ENCODE measurements at places on chromosomes 6 and 20.
A peak's percentile ranks its signal among the peaks of the same experiment; 100 is the strongest.

DNA sequence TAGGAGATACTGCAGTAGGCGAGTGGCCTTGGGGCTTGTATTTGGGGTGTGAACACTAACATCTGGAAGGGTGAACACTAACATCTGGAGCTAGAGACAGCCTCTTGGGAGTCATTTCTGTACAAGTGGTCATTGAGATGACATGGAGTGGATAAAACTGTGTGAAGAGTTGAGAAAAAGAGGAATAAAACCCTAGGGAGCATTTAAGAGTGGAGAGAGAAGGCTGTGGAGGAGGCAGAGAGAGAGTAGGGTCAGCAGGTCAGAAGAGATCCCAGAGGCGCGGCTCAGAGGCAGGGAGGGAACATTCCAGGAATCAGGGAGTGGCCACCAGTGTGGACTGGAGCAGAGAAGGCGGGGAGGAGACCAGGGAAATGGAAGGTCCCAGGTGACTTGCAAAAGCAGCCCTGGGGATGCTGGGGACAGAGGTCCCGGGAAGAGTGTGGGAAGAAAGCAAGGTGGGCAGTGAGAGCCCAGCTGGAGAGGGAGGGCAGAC is 202.0 kb upstream of the RNF24 start:
- no peak for DNase-seq

- DNase-seq: no peak
Observed at GRCh38 chr6:40391086-40391485, 196.1 kb downstream of the LRFN2 start.

- no peak for DNase-seq
Observed at GRCh38 chr6:39847221-39847620, 55.0 kb downstream of the DAAM2 start.

DNA sequence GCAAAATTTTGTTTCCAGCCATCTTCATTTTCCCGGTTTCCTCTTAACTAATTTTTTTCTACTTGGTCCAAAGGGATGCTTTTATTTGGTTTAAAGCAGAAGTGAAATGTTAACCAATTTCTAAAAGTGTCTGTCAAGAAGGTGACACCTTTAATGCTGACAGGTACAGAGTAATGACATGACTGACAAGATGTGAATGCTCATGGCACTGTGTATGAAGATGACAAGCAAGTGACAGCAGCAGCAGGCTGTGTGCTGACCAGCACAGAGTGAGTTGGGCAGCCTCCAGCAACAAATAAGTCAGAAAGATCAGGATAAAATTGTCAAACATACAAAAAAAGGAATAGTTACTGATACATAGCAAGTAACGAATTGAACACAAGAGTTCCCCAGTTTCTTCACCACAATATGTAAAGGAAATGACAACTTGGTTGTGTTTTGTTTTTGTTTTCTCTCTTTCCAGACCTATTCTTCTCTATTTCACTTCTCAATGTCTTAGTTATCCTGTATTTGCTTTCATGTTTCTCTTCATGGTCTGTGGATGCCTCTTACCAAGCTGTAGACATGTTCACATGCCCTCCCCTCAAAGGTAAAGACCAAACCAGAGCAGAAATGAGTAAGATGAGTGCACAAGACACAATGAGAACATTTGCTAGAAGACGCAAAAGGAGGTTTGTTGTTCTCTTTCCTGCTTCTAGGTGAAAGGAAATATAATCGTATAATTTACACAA is 174.9 kb downstream of the FRK start:
- no peak for DNase-seq

DNA sequence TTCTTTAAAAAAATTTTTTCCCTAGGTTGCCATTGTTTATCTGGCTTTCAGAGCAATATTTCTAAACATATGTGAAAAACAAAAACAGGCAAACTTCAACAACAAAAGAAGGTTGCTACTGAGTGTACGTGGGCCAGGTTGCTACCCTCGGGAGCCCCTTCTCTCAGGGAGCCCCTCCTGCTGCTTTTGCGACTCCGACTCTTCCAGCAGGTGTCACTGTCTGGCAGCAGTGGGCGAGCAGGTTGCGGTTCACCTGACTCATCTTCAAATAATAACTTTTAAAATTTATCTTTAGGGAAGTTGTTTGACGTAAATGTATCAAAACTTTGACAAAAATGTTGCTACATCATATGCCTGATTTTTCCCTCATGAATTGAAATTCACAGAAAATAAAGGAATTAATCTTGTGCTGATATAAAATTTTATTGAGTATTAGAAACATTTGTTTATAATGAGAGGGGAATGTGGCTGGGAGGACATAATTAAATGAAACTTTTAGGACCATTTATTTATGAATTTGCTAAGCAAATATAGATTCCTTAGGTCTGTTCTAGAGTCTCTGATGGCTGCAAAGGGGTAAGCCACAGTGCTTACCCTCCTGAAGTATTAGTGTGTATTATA is 138.8 kb downstream of the HIVEP1 start:
- DNase-seq: peak; percentile 28

DNA sequence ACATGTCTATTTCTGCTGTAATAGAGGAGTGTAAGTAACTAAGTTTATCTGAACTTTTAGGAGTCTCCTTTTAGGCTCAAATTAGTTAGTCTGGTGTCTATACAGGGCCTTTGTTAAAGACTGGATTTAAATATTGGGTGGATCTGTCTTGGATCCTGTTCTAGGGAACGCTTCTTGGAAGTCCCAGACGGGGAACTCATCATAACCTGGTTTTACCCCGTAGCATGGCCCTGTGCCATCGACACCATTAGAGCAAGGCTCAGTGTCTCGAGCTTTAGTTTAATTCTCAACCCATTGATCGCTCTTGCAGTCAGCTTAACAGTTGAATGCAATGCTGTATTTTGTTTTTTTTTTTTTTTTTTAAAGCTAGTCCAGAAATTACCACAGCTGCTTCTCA is 89.9 kb downstream of the CARMIL1 start:
- no peak for DNase-seq

- DNase-seq: no peak
Observed at GRCh38 chr6:51495096-51495495, 592.3 kb downstream of the PKHD1 start.

DNA sequence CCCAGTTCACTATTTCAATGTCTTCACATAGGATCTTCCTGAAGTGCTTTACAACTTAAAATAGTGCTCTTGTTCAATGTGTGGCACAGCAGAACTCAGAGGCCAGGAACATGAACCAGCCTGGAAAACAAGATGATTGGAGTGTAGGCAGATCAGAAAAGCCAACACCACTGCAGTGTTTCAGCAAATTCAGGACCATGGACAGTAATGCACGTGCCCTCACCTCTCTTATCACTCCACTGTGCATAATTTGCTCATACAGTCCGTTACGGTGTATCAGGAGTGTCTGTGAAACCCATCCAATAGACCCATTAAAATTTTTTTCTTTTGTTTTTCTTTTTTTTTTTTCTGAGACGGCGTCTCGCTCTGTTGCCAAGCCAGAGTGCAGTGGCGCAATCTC is 27.6 kb upstream of the HACE1 start:
- DNase-seq: no peak

DNA sequence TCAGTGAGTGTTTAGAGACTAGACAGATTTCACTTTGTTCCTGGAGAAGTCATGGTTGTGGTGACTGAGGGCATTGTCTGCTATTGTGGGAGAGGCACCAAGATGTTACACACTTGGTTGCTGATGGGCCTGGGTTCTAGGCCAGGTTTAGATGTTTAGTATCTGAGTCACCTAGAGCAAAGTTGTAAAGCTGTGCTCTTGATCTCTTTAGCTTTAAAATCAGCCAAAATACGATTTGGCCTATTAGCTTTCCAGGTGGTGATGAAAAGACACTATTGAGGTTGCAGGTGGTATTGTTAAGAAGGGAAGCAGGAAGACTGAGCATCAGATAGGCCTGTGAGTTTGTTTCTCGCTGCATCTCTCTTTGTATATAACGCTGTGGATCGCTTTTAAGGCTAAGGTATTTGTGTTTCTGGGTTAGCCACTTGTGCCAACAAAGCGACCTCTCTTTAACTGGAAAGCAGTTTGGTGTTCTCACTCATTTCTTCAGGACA is 48.6 kb downstream of the FOXO3 start:
- DNase-seq: no peak

GRCh38 chr6:43428112-43428570 is 800 bp downstream of the ABCC10 start:
- no peak for DNase-seq

All from NCI-H524 (cell line).